ENCODE measurements at places on chromosomes 11 and 22.

GRCh38 chr22:20115691-20116375, at the start of gene RANBP1:
TSS of gene RANBP1 (plus strand) at chr22:20116104. CDS start at chr22:20116185, 81 bp downstream.
- no peak for DNase-seq

GRCh38 chr11:117678658-117679406, 118.2 kb downstream of the DSCAML1 start:
- DNase-seq, result no peak

DNA sequence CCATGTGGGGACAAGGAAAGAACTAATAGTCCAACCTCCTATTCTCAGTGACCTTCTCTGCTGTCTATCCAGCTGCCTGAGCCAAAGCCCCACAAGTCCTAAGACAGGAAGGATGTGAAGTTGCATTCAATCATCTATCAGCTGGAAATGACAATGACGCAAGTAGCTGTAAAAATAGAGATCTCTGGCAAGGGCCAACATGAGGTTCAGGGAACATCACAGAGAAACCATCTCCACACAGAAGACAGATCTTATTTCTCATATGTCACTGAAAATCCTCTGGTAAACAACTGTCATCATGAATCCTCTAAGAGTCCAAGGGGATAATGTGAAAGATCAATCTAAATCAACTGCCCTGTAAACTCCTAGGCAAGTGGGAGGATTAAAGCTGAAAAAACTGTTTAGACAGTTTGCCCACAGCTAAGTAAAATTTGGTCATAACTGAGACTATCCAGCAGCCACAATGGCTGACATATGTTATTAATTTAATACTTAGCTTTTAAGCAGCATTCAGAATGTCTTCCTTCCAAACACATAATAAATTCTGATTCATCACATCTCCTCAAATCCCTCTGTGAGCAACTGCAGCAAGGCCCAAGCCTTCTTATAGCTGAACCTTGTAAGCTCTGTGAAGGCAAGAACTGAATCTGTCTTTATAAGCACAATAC, 52.1 kb downstream of the ALG9 start:
- DNase-seq, result no peak

DNA sequence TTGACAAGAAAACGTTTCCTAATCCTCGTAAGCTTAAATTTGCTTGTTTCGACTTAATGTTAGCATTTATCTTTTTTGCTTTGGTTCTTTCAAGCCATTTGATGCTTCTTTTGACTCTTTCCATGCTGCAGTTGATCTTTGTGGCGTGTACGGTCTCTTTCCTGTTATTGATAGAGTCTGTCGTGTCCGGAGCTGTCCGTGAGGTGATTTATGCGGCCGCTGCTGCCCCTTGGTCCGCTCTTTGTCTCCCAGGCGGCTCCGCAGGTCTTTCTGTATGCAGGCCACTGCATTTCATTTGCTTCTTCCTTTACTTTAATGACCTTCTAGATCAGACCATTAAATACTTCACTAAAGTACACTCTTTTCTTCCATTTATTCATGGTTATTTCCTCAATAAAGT, 50.3 kb downstream of the TBC1D22A start:
- DNase-seq, result no peak

DNA sequence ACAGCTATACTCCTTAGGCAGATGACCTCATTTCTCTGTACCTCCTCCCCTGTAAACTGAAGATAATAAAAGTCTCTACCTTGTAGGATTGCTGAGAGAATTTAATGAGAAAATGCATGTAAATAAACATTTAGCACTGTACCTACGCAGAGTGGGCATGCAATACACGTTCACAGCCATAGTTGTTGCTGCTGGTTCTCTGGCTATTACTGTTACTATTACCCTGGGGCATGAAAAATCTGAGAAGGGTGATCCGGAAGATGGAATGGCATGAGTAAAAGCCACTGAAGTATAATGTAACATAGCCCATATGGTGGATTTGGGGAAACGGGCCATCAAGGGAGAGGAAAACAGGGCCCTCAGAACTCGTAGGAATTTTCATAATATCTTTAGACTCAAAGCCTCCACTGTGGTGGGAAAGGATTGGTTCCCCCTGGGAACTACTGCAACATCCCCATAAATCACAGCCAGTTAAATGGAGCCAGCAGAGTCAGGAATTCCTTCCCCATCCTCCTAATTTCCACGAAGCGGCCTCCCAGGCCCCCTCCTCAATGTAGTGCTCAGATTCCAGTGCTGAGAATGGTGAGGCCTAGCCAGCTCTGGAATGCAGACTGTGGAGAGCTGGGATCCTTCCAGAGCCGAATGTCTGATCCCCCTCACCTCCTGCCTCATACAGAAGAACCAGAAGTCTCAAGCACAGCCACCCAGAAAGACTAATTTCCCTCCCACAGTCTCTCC, 205.3 kb downstream of the MN1 start:
- DNase-seq, result no peak

DNA sequence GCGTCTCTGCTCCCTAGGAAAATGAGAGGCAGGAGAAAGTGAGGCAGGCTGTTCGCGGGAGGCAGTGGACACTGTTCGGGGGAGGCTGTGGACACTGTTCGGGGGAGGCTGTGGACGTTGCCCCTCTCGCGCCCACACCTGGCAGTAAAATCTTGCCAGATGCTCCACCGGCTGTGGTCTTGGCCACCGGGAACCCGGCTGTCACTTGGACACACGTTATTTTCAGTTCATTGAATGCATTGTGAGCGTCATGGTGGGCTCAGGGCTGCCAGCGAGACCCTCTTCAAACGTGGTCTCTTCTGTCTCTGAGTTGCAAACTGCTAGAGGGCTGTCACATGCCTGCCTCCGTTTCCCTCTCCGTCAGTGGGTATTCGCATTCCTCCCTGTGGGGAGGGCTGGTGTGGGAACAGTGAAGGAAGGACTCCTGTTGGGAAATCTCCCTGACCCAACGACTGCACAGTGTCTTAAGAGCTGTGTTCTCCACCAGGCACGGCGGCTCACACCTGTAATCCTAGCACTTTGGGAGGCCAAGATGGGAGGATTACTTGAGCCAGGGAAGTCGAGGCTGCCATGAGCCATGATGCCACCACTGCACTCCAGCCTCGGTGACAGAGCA, 1.4 kb downstream of the PRR5 start:
- no peak for DNase-seq

- no peak for DNase-seq
These were observed 21.2 kb downstream of the MRPL21 start for GRCh38 chr11:68882391-68882790.

GRCh38 chr11:13880634-13881033, 81.9 kb upstream of the SPON1 start:
- no peak for DNase-seq
